ENCODE measurements at places on chromosomes 5 and 9. TPM values are rescaled to one million over a fixed set of nuclear protein-coding genes. Genes with fewer than 3 reads are reported as not detected.

- DNase-seq, result no peak
Observed at GRCh38 chr9:107486674-107487520, 2.7 kb downstream of the KLF4 start.

Gene FBXO4
- total RNA-seq, result 11.1 TPM

Gene PLAC8L1
- total RNA-seq, result not detected

Gene SLC25A2
- 0.36 TPM for total RNA-seq

DNA sequence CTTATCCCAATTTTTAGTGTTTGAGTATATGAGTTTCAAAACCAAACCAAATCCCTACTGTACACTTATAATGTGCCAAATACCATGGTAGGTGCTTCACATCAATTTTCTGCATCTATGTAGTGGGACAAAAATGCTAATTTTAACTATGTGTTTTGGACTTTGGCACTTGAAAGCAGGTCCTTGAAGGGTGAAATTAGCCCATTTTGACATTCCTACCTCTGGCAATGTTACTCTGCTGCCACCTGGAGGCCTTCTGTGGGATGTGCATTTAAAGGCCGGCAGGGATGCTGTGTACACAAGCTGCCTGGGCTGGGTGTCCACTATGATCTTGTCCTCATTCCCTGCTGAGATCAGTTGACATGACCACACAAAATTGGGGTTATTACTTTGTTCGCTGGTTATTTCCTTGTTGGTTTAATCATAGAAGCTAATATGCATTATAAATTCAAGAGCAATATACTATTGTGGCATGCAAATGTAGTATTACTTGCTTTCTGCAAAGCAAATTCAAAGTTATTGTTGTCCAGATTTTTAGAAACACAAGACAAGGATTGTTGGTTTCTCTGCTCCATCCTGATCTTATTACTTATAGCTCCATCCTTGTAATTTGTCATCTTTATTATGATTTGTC, 166.8 kb downstream of the ARHGEF28 start:
- DNase-seq, result peak; percentile 47

- DNase-seq, result no peak
Observed at GRCh38 chr9:31702957-31703356, 681.5 kb upstream of the ACO1 start.

- no peak for DNase-seq
Observed at GRCh38 chr5:103235891-103236290, 22.7 kb upstream of the MACIR start.

Gene ORM2
- not detected for total RNA-seq

Gene IL3
- not detected for total RNA-seq

- DNase-seq, result no peak
Observed at GRCh38 chr5:95892784-95893354, 68.8 kb downstream of the ELL2 start.

Gene ZFR
- 112 TPM for total RNA-seq

DNA sequence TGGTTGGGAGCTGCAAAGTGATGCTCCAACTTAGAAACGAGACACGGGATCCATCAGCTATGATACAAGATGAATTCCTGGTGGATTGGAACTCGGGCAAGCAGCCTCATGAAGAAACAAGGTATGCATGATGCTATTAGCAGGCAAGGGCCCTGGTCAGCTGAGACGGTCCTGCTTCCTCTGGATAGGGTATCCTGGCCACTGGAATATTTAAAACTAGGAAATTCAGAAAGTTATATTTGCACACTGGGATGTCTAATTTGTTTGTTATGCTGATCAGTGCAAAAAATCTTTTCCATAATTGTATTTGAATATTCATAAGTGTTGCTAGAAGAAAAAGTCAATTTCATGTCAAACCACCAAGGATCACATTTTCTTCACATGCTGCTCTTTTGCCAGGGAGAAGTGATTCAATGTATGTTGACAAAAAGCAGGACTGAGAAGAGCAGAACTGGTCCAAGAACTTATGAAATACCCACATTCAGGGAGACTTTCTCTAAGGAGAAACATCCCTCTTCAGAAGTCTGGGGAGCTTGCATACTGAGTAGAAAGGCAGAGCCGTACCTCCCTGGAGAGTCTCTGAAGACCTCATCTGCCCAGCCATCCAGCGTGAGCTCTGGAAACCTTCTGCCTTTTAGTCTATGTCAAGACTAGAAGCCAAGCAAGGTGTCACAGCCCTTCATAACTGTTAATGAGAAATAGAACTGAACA, 6.7 kb upstream of the NXNL2 start:
- DNase-seq, result no peak

DNA sequence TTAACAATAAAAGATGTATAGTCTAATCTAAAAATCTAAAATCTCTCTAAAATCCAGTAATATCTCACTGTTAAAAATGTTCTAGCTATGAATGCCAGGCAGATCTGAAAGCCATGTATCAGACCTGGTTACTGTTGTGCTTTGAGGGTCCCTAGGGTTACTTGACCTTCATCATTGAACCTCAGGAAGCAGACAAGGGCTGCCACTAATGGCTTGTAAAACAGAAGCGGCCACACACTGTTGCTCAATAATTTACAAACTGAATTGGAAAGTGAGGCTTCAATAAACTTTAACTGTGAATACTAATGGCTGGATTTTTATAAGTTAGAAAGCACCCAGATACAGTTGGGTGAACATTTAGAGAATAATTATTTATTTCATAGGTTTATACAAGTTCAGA, 198.0 kb upstream of the RPS23 start:
- no peak for DNase-seq

DNA sequence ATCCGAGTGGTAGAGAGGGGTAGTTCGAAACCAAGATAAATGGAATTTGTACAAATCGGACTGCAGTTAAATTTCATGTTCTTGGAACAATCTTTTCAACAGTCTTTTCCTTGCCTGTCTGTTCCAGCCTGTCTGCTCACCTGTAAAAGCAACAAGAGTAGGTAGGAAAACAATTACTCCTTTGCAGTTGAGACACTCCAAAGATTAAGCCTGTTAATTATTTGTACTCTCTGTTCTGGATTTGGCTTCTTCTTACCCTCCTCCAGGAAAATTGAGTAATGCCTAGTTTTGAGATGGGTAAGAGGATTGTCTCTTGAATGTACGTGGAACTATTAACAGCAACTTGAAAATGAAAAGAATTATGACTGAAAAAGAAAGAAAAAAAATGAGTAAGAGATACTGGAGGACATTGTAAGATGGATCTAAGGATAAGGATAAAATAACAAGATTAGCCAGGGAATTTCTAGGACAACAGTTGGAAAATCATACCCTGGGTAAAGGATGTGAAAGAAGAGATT, 24.3 kb downstream of the SPAAR start:
- no peak for DNase-seq

GRCh38 chr5:102715082-102715807, 39.9 kb upstream of the PAM start:
- no peak for DNase-seq

Gene ANKRD18B
- total RNA-seq, result 3.4 TPM

- DNase-seq, result peak; percentile 6
Observed at GRCh38 chr9:117775591-117775990, 71.4 kb downstream of the TLR4 start.

Gene BARHL1
- total RNA-seq, result 19.3 TPM

DNA sequence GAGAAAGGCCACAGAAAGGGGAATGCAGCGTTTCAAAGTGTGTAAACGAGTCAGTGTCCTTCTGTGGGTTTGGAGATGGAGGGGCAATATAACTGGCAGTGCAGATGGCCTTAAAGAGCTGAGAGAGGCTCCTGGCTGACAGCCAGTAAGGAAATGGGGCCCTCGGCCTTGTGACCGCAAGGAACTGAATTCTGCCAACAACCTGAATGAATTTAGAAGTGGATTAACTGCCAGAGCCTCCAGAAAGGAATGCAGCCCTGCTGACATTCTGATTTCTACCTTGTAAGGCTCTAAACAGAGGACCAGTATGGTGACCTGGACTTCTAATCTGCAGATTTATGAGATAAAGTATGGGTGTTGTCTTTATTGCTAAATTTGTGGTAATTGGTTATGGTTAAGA, 17.5 kb upstream of the NREP start:
- DNase-seq, result no peak

Data from cerebellum (tissue), 4 donors.